ENCODE measurements at places on chromosomes 1 and 21.
A peak's percentile ranks its signal among the peaks of the same experiment; 100 is the strongest.

DNA sequence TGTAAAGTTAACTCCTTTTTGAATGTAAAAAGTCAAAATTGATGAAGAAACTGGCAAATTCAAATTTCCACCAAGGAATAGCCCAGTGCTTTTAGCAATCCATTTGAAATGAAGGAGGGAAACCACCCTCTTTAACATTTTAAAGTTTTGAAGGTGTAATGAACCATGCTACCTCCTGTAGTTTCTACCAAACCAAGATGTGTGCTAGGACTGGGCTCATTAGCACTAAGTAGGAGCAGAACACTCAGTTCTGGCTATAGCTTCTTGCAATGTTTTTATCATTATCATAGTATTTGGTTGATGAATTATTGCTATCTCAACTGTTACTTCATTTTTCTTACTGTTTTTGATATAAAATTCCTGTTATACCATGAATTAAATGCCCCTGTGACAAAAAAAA is 319.2 kb upstream of the ZRANB2 start:
- no peak for DNase-seq

DNA sequence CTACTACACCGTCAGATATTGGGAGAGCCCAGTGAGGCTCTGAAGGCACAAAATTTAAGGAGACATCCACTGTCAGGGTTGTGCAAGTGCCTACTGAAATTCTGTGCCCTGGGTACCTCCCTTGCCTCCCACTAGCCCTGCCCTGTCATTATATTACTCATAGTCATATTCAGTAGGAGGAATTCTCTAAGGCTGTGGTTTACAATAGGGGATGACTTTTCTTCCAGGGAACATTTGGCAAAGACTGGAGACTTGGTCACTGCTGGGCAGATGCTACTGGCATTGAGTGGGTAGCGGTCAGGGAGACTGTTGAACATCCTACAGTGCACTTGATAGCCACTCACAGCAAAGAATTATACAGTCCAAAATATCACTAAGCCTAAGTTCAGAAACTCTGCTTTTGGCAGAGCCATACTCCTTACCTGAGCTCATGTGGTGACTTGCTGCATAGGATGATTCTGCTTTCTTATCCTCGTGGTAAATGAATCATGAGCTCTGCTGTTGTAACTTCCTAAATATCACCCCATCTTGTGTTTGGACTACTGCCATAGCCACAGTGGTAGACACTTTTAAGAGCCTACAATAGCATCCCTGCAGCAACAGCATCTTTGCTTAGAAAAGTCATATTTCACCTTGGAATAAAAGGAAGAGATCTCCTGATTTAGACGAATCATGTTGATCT is 563.4 kb upstream of the PLXNA2 start:
- DNase-seq: no peak

GRCh38 chr1:50271968-50272578 is 151.2 kb downstream of the DMRTA2 start:
- no peak for DNase-seq

GRCh38 chr1:64122588-64122987 is 80.8 kb upstream of the UBE2U start:
- DNase-seq: no peak

DNA sequence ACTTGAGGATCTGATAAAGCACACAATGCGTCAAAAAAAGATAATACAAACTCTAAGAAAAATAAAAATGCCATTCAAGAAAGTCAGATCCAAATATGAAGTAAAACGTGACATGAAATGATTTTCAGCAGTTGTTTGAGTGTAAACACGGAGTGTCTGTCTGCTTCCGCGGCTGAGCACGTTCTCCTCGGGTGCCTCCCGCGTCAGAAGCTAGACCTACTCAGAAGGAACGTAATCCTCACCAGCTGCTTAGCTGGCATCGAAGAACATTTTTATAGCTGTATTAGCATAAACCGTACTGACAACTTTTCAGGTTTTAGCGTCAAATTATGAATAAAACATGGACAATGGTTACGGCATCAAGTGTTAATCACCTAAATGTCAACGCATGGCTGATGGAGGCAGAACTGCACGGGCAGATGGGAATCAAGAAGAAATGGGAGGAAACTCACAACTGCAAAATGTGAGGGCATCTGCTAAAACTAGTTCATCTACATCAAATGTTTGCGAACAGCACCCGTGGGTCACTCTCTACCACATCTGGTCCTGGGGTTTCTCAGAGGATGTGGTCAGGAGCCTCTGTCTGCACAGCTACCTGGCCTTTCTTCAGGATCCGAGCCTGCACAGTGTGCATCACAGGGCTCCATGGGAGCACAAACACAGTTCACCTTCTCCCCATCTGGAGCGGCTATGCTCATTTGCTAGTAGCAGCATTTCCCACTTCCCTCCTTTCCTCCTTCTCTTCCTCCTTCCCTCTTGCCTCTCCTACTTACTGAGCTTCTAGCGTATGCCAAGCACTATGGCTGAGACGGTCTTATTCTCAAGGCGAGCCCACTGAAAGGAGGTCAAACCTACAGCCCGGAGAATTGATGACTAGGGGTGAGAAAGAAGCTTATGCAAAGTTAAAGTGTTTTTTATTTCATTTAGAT is 40.0 kb downstream of the RCAN1 start:
- no peak for DNase-seq

DNA sequence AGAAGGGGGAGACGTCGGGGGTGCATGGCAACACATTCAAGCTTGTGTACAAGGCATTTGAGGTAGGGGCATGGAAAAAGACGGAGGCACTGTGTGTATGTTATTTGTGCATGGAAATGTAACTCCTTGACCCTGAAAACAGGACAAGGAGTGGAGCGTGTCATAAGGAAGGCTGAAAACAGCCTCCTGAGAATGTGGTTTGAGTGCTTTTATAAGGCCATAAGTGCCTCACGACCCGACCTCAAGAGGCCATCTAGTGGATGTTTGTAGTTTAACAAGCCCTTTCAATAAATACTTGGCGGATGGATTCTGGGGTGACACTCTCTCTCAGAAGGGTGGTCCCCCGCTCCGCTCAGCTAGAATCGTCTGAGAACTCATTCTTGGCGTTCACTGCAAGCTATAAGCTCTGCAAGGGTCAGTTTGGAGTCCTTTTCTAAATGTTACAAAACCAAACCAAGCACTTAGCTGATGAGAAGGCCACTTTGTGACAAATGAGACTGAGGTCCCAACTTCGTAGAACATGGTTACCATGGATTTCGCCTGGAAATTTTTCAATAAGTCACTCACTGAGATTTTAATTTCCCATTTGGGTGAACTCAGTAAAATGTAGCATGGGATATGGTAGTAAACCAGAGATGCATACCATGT is 38.8 kb upstream of the CLCA4 start:
- peak; percentile 43 for DNase-seq

GRCh38 chr21:43832648-43833047 is 32.4 kb upstream of the AGPAT3 start:
- DNase-seq: no peak

DNA sequence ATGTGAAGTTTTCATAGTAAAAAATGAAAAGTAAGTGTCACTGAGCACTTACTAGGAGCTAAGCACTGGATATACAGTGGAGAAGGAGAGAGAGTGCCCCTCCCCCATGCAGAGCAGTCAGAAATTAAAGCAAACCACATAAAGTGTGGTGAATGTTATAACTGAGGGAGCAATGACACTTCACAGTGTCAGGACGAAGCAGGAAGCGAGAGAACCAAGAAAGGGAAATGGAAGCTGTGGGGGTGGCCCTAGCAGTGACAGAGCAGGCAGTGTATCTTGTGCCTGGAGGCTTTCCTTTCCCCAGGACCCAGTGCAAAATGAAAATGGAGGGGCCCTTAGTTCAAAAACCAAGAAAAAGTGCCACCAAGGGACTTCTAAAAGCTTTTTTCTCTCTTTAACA is 21.5 kb upstream of the RCAN3 start:
- no peak for DNase-seq

- DNase-seq: no peak
These were observed 4.3 kb downstream of the ZNF326 start for GRCh38 chr1:89999208-89999607.
